ENCODE measurements at places on chromosomes 3 and 15. TPM values are rescaled to one million over a fixed set of nuclear protein-coding genes. Genes with fewer than 3 reads are reported as not detected.

DNA sequence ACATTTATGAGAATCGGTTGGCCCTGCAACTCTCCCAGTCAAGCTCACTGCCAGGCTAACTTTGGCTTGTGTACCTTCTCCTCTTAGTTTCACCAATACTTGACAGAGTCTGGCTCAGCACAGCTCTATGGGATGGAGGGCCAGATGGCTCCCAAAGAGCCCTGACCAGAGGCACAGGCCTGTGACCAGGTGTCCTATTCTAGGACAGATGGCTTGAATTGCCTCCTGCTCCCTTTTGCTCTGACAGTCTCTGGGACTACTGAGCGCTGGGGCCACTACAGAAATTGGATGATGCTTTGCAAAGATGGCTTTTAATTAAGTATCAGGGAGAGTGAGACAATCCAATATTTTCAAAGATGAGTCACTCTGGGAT is 10.3 kb upstream of the ARID3B start:
- no peak for DNase-seq

Gene THRB
- 32.5 TPM for total RNA-seq

GRCh38 chr3:136919799-136920580 is 37.8 kb upstream of the IL20RB start:
- no peak for DNase-seq

- no peak for DNase-seq
Observed at GRCh38 chr3:159451067-159451466, 537.6 kb upstream of the IL12A start.

GRCh38 chr15:98938105-98938417 is 69.5 kb downstream of the PGPEP1L start:
- no peak for DNase-seq

- DNase-seq, result no peak
Observed at GRCh38 chr3:31157893-31158620, 263.6 kb upstream of the GADL1 start.

DNA sequence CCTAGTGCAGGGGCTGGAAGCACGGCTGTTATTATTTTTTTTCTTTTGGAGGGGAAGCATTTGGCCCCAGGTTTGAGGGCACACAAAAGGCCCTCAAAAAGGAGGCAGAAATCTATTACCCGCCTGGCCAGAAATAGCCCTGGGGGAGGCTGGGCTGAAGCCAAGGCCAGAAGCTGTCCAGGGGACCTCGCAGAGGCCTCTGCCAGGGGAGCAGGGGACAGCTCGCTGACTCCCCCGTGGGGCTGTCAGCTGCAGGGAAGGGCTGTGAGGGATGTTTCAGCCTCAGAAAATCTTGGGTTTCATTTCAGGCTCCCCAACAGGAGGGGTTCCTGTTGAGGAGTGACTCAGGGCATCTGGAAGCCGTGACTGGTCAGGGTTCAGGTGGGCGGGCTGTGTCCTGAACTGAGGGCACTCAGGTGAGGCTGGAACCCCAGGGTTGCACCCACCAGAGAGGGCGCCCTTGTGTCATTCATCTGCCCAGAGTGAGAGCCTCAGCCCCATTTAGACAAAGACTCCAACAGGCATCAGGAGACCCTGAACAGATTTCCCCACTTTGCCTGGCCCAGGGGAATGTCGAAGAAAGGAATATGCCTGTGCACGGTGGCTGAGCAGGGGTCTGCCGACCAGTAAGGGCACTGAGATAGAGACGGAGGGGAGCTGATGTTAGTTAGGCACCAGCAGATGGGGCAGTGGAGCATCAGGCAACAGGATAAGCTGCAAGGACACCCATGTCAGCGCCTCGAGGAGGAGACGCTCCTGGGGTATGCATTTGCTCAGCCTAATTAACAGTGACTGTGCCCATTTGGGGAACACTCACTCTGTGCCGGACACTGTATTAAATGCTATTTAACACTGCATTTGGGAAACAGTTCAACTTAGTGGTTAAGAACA is 43.5 kb upstream of the SLC6A11 start:
- no peak for DNase-seq

DNA sequence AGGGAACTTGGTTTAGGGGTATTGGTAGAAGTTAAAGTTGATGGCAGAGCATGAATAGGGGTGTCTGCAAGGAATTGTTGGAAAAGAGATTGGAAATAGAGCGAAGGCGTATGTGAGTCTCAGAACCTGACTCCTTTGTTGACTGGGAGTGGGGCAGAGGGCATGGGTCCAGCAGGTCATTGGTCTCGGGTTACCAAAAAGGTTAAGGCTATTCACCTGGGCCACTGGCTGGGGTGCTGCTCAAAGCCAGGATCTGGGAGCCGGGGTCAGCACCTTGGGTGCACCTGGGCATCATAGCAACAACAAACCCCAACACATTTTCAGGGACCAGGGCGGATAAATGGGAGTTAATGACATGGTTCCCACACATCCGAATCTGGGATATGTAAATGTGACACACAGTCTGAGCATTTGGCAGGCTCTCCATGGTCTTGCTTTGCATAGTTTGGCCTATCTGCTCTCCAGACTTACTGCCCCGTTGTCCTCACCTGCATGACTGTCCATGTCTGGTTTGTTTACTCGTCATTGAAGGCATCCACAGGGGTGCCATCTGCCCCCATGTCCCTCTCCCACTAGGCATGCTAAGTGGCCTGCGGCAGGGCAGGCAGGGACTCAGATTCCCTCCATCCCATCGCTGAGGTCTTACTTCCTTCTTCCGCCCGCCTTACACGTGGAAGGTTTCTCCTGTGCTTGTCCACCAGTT is 10.1 kb downstream of the KLF13 start:
- no peak for DNase-seq

Gene OXTR
- total RNA-seq, result 3.4 TPM

GRCh38 chr3:4633078-4634004 is 140.2 kb downstream of the ITPR1 start:
- no peak for DNase-seq

DNA sequence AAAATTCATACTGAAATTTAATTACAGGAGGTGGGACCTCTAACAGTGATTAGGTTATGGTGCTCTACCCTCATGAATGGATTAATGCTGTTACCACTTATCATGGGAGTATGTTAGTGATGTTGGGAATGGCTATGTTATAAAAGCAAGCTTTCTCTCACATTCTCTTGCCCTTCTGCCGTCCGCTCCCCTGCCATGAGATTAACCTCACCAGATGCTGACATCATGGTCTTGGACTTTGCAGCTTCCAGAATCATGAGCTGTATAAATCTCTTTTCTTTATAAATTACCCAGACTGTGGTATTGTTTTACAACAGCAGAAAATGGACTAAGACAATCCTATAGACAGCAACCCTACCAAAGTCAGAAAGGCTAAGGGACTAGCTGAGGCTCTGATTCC is 884.8 kb downstream of the FHIT start:
- no peak for DNase-seq

- DNase-seq, result peak; percentile 63
Observed at GRCh38 chr3:58585994-58586393, 8.8 kb upstream of the FAM107A start.

GRCh38 chr15:83185561-83185960 is 22.1 kb downstream of the HDGFL3 start:
- DNase-seq, result no peak

DNA sequence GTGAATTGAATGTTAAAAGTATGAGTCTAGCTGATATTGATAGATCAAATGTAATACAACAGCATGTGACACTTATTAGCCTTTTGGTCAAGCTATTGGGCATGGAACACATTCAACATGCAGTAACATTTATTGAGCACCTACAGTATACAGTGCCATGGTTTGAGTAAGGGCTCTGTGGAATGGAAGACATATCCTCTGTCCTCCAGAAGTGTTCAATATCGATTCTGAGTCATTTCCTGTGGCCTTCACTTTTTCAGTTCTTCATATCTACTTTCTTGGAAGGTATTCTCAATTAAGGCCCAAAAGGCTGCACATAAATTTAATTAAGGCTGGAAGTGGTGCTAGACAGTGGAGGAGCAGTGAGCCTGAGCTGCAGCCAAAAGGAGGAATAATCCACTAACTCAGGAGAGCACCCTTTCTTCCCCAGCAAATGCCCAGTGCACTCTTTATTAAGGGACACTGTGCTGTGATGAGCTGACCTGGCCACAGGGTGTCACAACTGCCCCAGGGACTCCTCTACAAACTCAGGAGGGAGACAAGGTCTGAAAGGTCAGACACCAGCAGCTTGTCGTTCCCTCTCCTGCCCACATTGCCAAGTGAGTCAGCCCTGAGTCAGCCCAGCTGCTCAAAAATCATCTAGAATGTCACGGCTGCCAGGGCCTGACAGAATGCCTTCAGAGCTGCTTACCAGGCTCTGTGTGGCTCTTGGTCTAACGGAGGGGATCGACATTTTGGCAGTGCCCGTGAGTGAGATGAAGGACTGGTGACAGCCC is 544.8 kb downstream of the AGBL1 start:
- DNase-seq, result peak; percentile 92

- DNase-seq, result no peak
Observed at GRCh38 chr3:24336101-24336500, 158.5 kb downstream of the THRB start.

Gene PCLAF
- 0.52 TPM for total RNA-seq

DNA sequence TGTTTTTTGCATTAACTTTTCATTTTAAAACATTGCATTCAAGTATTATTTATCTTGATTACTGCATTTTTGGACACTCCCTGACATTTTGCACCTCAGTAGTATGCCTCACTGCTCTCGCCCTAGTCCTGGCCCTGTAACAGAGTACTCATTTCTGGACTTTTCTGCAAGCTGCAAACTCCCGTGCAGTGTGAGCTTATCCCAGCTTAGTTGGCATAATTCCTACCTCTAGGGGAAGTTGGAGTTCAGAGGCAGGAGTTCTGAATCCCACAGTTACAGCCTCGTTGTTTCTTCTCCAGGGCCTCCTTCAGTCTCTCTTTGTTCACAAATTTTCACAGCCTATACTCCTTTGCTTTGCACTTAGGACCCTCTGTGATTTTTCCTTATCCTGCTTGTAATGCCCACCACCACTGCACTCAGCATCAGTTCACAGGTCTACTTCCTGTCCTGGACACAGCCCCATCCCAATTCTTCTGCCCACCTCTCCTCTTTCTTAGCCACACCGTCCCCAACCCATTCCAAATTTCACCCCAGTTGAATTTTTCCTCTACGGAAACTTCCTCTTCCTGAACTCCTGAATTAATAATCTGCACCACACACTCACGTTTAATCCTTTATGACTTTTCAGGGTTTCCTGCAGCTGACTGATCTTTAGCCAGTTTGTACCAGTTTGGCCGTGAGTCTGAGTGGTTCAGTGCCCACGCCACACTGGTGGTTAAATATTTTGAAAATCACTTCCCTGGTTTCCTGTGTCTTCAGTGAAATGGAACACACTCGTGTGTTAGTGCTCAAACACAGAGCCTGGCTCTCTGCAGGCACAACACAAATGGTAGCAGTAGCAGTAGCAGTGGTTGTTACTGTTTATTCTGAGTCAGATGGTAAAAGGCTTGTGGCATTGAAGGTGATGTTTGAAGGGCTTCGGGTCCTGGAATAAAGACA is 6.3 kb upstream of the CTSH start:
- DNase-seq, result no peak

DNA sequence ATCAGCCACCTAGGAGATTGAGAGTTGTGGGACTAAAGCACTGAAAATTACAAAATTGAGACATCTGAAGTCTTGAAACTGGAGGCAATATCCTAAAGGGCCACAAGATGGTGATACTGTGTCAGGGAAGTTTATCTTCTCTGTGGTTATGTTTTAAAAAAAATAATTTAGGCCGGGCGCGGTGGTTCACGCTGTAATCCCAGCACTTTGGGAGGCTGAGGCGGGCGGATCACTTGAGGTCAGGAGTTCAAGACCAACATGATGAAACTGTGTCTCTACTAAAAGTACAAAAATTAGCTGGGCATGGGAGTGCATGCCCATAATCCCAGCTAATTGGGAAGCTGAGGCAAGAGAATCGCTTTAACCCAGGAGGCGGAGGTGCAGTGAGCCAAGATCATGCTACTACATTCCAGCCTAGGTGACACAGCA is 17.9 kb upstream of the NIT2 start:
- no peak for DNase-seq

Gene SPINK8
- not detected for total RNA-seq

DNA sequence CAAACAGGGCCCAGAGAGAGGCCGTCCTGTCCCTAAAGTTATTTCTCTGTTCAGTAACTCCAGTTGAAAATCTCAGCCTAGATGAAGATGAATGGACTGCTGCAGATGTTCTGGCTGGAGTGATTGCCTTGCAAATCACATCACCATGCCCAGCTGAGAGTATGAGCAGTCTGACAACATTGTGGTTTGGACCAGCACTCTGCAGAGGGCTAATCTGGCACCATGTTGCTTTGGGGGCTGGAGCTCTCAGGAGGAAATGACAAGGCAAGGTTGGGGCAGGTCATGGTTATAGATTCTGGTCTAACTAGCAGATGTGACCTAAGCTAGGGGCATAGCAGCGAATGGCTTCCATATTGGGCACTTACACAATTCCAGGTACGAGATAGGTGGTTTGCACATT is 314.2 kb downstream of the CLSTN2 start:
- no peak for DNase-seq

DNA sequence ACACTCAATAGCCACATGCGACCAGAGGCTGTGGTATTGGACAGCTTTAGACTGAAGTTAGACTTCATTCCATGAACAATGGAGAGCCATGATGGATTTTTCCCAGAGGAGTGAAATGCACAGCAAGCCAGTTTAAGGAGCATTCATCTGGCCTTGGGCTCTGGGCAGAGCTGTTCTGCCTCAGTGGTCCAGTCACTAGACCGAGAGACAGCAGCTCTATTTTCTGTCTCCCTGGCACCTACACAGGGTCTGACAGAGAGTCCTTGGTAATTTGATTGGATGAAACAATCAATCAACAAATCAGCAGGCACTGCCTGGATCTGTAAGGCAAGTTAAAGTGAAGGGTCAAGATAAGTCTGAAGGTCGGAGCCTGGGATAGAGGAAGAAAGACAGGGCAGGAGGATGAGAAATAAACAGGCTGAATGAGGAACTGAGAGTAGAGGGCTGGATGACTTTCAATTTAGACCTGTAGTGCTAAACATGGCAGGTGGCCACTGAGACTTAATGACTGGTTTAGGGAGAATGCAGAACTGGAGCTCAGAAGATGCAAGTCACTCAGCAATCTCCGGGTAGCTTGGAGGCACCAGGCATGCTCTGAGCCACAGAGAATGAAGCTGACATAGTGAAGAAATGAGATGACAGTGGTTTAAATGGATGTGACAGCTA is 98.5 kb upstream of the SLC25A36 start:
- DNase-seq, result no peak

DNA sequence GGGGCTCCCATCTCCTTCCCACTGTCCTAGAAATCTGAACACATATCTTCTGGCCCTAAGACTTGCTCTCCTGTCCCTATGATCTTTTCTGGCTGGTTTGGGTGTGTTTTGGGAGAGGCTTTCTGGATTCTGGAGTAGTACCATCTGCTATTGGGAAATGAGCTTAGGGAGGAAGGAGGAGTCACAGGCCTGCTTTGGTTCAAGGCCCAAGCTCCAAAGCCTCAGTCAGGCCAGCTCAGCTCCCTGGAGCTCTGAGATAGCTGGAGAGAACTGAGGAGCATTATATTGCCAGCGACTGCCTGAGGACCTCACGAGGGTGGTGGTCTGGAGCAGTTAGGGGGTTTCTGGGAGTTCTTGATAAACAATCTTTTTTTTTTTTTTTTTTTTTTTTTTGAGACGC is 18.7 kb downstream of the RASGRF1 start:
- DNase-seq, result peak; percentile 82

Data from posterior vena cava (tissue), 2 donors.